ENCODE measurements at places on chromosomes 4 and X.
A peak's percentile ranks its signal among the peaks of the same experiment; 100 is the strongest.

- DNase-seq, result peak; percentile 11
These were observed 7.9 kb upstream of the SLC25A43 start for GRCh38 chrX:119391279-119391678.

GRCh38 chrX:15107367-15107988 is 162.4 kb downstream of the ASB9 start:
- DNase-seq, result no peak

GRCh38 chr4:5989236-5990225 is 28.7 kb downstream of the C4orf50 start:
- no peak for DNase-seq

DNA sequence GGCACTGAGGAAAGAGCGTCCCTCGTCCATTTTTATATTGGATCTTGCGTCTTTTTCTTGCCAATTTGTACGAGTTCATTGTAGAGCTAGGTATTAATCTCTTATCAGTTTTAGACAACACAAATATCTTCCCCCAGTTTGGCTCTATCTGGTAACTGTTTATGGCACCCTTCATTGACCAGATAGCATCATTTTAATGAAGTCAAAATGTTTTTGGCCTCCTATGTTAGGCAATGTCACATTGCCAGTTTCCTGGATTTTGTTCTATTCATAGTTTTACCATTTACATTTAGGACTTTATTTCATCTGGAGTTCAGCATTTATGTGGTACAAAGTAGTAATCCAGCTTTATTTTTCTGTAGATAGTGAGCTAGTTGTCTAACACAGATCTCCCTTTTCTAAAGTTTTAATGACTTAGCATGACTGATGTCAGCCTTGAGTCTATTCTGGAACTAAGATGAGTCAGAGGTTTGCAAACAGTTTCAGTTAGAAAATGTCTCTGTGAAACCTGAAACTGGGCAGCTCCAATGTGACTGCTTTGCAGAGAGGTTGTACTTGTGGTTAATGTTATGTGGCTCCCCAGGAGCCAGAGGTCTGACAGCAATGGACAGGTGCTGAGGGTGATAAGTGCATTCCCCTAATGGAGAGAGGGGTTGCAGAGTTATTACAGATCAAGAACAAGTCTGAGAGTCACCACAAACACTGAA is 5.3 kb upstream of the STBD1 start:
- peak; percentile 84 for DNase-seq
